Activated CD4-positive, alpha-beta T cell treated with anti-CD3 and anti-CD28 coated beads, Interleukin-10, Interleukin-2, amounts not matched to agents 100 ng/mL and 50 ng/mL, durations not matched to agents 16 hours and 8 hours (primary cell): ENCODE measurements at places on chromosomes 4 and X.

GRCh38 chr4:27278615-27279375 is 418.2 kb downstream of the STIM2 start:
- no peak for DNase-seq

DNA sequence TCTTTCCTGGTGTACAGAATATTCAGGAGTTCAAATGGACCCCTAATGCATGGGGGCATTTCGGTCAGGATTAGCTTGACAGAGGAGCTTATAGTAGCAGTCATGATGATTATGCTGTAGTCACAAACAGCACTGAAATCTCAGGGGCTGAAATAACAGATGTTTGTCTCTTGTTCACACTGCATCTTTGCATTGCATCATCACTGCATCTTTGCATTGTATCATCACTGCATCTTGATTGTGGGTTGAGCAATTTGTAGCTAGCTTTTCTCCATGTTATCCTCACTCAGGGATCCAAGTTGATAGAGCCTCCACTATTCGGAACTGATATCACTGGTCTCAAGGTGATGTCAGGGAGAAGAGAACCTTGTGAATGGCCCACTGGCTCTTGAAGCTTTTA is 160.9 kb downstream of the GATB start:
- no peak for DNase-seq

- no peak for DNase-seq
Measured at GRCh38 chr4:151676301-151676700, 84.5 kb downstream of the GATB start.

- no peak for DNase-seq
Measured at GRCh38 chr4:2269206-2269531, 7.3 kb upstream of the MXD4 start.

DNA sequence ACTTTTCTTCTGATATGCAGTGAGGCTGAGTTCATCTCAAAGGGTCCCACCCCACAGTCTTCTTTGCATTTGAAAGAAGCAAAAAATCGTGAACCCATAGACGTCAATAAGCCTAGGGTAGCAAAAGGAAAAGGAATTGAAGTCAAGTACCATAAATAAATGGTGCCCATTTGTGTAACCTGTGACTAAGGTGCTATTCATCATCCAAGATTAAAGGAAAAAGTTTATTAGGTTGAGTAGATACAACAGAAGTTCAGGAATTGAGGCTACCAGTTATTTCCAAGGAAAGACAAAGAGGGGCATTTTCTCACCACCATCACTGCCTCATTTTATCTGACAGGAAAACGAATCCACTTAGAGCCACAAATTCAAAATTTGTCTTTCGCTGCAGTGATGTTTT is 18.8 kb upstream of the GRSF1 start:
- DNase-seq: no peak

DNA sequence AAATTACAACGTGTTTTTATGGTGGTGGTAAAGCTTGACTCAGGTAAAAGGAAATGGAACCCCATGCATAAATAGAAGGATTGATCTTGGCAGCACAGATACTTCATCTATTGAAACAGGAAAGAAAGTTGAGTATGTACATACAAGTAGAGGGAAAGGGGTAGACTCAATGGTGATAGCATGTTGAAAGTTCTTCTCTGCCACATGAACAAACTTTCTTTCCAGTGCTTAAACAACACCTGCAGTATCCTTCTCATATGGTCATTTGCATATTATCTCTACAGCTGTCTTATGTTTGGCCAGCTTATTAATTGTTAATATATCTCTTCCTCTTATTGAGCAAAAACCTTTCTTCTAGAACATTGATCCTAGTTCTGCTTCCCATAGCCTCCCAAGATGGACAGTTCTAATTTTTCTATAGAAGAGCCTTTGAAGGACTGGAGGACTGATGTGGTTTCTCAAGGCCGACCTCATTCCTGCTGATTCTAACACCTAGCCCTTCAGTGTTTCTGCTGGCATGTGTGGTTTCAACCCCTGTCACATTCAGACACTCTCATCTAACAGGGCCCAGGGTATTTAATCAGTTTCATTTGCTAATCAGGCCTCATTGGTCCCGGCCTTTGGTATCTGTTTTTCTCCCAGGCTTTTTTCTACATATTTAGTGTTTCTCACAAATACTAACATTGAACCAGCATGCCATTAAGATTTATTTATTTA is 108.1 kb upstream of the SPRY1 start:
- DNase-seq: no peak

- DNase-seq: no peak
Measured at GRCh38 chr4:174278467-174278866, 5.0 kb downstream of the FBXO8 start.
